Activated naive CD8-positive, alpha-beta T cell treated with anti-CD3 and anti-CD28 coated beads for 36 hours (primary cell): ENCODE measurements at places on chromosomes 7 and 10. TPM values are rescaled to one million over a fixed set of nuclear protein-coding genes. Genes with fewer than 3 reads are reported as not detected.

Gene CALHM1
- not detected for total RNA-seq

- H3K4me3 ChIP-seq = no peak overlapping the region
- H3K4me1 ChIP-seq = no peaks in the 10 kb centered on the region
- no peaks in the 10 kb centered on the region for H3K27me3 ChIP-seq
- no peak for DNase-seq
- H3K36me3 ChIP-seq = no peaks in the 10 kb centered on the region
Observed at GRCh38 chr7:96486681-96487080, 164.8 kb upstream of the SLC25A13 start.

- H3K4me1 ChIP-seq = no peaks in the 10 kb centered on the region
- no peak overlapping the region for H3K4me3 ChIP-seq
- H3K27me3 ChIP-seq = no peaks in the 10 kb centered on the region
- DNase-seq = no peak
Observed at GRCh38 chr7:105478606-105479005, 43.5 kb downstream of the PUS7 start.

Gene GNGT1
- total RNA-seq = not detected
